Caki2 (cell line): ENCODE measurements at places on chromosomes 16 and 17. TPM values are rescaled to one million over a fixed set of nuclear protein-coding genes. Genes with fewer than 3 reads are reported as not detected.

NOS2 gene
- total RNA-seq = 1.2 TPM in 1 of 2 replicates, not detected in the other

GRCh38 chr16:9971907-9972306, 210.3 kb downstream of the GRIN2A start:
- no peak for DNase-seq

DNA sequence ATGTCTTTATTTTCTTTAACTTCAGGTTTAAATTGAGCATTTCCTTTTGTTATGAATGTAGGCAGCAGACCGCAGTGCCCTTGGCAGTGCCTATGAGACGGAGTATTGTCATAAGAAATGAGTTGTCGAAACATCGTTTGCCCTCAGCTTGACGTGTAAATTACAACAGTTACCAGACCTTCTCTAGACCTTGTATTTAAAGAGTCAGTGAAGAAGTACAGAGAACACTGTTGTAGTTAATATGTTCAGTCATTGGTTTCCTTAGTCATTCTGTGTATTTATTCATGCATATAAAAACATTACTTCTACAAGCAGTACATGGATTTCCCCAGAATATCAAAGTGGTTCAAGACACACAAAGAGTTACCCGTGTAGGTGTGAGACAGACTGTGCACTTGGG, 19.0 kb downstream of the IRF8 start:
- DNase-seq = peak; percentile 81

DBNDD1 gene
- 0.49 and 2.7 TPM in 2 replicates for total RNA-seq

TBC1D3H gene
- not detected in 2 replicates for total RNA-seq
